ENCODE measurements at places on chromosomes 1 and 21. TPM values are rescaled to one million over a fixed set of nuclear protein-coding genes. Genes with fewer than 3 reads are reported as not detected.

Gene VTCN1
- not detected for total RNA-seq

Gene DPM3
- 61.3 TPM for total RNA-seq

Gene FALEC
- not detected for total RNA-seq

Gene TEDDM1
- not detected for total RNA-seq

Gene UTP25
- 7.3 TPM for total RNA-seq

Gene INAVA
- 2.0 TPM for total RNA-seq

DNA sequence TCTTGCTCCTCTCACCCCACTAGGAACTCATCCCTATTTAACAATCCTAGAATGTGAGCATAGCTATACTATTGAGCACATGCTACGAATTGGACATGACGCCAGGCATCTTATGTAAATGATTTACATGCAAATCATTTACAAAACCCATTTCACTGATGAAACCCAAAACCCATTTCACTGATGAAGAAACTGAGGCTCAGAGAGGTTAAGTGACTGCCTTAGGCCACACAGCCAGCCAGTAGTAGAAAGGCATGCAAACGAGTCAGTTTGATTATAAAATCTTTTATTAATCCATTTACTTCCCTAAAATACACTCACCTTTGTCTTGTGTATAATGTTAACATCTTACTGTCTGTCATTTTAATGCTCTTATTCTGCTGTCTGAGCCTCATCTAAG, 87.9 kb downstream of the PLXNA2 start:
- no peak overlapping the region for H3K4me3 ChIP-seq
- H3K27me3 ChIP-seq, result no peaks in the 10 kb centered on the region
- H3K36me3 ChIP-seq, result no peaks in the 10 kb centered on the region
- no peak for DNase-seq

GRCh38 chr1:96863449-96863848, 141.9 kb downstream of the PTBP2 start:
- H3K27me3 ChIP-seq, result no peaks in the 10 kb centered on the region
- no peak for DNase-seq
- peaks cover 3% of the 10 kb centered on the region for H3K36me3 ChIP-seq
- H3K27ac ChIP-seq, result no peak overlapping the region

GRCh38 chr1:210394281-210394821, 65.6 kb downstream of the HHAT start:
- no peak for DNase-seq
- H3K36me3 ChIP-seq, result no peaks in the 10 kb centered on the region
- H3K4me3 ChIP-seq, result no peak overlapping the region
- H3K4me1 ChIP-seq, result peaks cover 21% of the 10 kb centered on the region
- no peaks in the 10 kb centered on the region for H3K27me3 ChIP-seq
- H3K27ac ChIP-seq, result no peak overlapping the region

- peaks cover 15% of the 10 kb centered on the region for H3K4me1 ChIP-seq
- H3K4me3 ChIP-seq, result no peak overlapping the region
- no peak for DNase-seq
- H3K36me3 ChIP-seq, result no peaks in the 10 kb centered on the region
These were observed 47.9 kb downstream of the MACO1 start for GRCh38 chr1:25478633-25479032.

GRCh38 chr1:30089024-30089430, 634.4 kb downstream of the MATN1 start:
- peaks cover 29% of the 10 kb centered on the region for H3K4me1 ChIP-seq
- H3K27me3 ChIP-seq, result peaks cover 6% of the 10 kb centered on the region
- no peak for DNase-seq
- H3K4me3 ChIP-seq, result no peak overlapping the region
- peaks cover 2% of the 10 kb centered on the region for H3K36me3 ChIP-seq

DNA sequence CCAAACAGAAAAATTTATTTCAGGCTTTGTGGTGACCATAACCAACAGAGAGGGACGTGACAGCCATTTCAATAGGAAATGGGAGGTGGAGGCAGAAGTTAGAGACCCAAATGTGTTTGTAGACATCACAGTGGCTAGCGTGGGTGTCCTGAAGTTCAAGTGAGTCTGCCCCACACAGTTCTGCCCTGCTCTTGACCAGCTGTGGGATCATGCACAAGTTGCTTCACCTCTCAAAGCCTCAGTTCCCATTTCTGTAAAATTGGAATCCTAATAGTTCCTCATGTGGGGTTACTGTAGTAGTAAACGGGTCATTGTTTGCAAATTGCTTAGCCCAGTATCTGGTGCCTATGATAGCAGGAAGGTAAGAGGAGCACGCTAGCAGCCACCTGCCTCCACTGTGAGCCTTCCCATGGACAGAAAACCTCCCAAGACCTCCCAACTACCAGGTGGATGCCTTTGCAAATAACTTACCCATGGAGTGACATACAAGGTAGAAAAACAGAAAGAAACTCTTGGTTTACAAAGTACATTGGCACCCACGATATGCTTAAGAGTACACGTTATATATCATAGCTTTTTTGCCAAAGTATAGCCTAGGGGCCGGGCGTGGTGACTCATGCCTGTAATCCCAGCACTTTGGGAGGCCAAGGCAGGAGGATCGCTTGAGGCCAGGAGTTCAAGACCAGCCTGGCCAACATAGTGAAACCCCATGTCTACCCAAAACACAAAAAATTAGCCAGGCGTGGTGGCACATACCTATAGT, 29.1 kb downstream of the FHAD1 start:
- H3K4me1 ChIP-seq, result no peaks in the 10 kb centered on the region
- H3K36me3 ChIP-seq, result no peaks in the 10 kb centered on the region
- peak; percentile 65 for DNase-seq
- no peak overlapping the region for H3K4me3 ChIP-seq
- peaks cover 36% of the 10 kb centered on the region for H3K27me3 ChIP-seq

- no peak overlapping the region for H3K4me3 ChIP-seq
- H3K36me3 ChIP-seq, result peaks cover 13% of the 10 kb centered on the region
- H3K27me3 ChIP-seq, result no peaks in the 10 kb centered on the region
- DNase-seq, result no peak
- no peak overlapping the region for H3K27ac ChIP-seq
These were observed 12.3 kb downstream of the RAB4A start for GRCh38 chr1:229283183-229283611.

DNA sequence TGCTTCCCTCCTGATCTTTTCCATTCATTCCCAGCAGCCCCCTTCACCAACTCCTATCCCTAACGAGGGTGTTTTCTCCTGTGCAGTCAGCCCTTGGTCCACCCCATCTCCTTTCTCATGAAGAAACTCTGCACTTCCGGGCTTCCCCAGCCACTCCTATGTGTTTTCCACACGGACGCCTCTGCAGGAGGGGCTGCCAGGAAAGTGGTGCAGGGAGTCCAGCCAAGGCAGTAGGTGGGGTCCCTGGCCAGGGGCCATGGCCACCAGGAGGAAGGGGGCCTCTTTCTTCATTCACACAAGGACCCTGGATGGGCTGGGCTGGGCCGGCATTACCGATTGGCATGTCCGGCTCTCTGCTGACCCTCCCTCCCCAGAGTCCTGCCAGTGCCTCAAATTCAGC, 72.8 kb upstream of the EFHD2 start:
- no peaks in the 10 kb centered on the region for H3K27me3 ChIP-seq
- no peak overlapping the region for H3K4me3 ChIP-seq
- no peaks in the 10 kb centered on the region for H3K36me3 ChIP-seq
- H3K27ac ChIP-seq, result peak overlapping the region; percentile 88
- peaks cover 31% of the 10 kb centered on the region for H3K4me1 ChIP-seq
- DNase-seq, result no peak

DNA sequence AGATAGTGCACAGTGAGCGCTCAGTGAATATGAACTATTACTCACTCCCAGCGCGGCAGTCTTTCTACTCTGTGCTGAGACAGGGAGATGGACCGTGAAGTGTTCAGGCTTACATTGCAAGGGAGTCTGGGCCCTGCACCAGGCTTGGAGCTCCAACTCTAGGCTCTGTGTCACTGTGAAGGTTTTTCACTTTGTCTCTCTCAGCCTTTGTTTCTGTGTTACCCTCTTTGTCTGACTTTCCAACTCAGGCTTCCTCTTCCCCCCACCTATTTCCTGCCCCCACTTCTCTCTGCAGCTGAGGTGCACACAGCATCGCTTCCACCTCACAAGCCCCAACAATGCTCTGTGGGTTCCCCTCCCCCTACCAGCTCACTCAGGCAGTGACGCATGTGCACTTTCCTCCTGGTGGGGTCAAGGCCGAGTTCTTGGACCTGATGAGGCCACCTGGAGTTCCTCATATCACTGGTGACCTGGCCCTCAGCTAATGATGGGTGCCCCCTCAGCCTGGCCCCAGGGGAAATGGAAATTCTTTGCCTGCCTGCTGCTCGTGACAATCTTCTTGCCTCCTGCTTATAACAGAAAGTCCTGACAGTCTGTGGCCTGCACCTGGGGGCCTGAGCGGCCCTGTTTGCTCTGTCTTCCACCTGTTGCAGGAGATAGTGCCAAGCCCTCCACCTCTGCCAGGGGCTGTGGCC, 1.1 kb upstream of the LCK start:
- no peaks in the 10 kb centered on the region for H3K36me3 ChIP-seq
- H3K4me3 ChIP-seq, result no peak overlapping the region
- no peak overlapping the region for H3K27ac ChIP-seq
- H3K27me3 ChIP-seq, result no peaks in the 10 kb centered on the region

Measured in osteocyte (in vitro differentiated cells).